ENCODE measurements at places on chromosomes 4 and X. TPM values are rescaled to one million over a fixed set of nuclear protein-coding genes. Genes with fewer than 3 reads are reported as not detected.

The SSX4 gene
- total RNA-seq: not detected

The USP17L5 gene
- total RNA-seq: not detected

The SLC49A3 gene
- 10.7 TPM for total RNA-seq

The FAM53A gene
- 2.3 TPM for total RNA-seq

The MAML3 gene
- 0.13 TPM for total RNA-seq

The KLF8 gene
- 4.6 TPM for total RNA-seq

The ADH1B gene
- 3.2 TPM for total RNA-seq

The GPR173 gene
- total RNA-seq: 2.8 TPM

The GAGE12E gene
- total RNA-seq: not detected

The SMIM10L2A gene
- total RNA-seq: 0.52 TPM

The ITGB1BP2 gene
- total RNA-seq: 1.1 TPM

The VCX3B gene
- total RNA-seq: not detected

The HSD17B10 gene
- total RNA-seq: 32.5 TPM

The CRMP1 gene
- total RNA-seq: under 0.01 TPM

The IGSF1 gene
- not detected for total RNA-seq

The GABRG1 gene
- total RNA-seq: not detected

The PPP1R2C gene
- total RNA-seq: not detected

The COX7B2 gene
- not detected for total RNA-seq

The TRAM1L1 gene
- total RNA-seq: 6.2 TPM

The CAPN6 gene
- 0.32 TPM for total RNA-seq
